Caco-2 (cell line): ENCODE measurements at places on chromosomes 3 and 15.
A peak's percentile ranks its signal among the peaks of the same experiment; 100 is the strongest.

- DNase-seq: no peak
Observed at GRCh38 chr15:64162478-64162868, 349 bp downstream of the PPIB start.

- DNase-seq: no peak
Observed at GRCh38 chr3:10530241-10530640, 24.9 kb upstream of the ATP2B2 start.

GRCh38 chr3:32562640-32563039 lies 8.0 kb downstream of the DYNC1LI1 start:
- no peak for DNase-seq

- no peak for DNase-seq
Observed at GRCh38 chr3:53083521-53083920, 37.6 kb upstream of the SFMBT1 start.

- DNase-seq: peak; percentile 18
Observed at GRCh38 chr3:126131881-126132750, 48.2 kb upstream of the SLC41A3 start.

DNA sequence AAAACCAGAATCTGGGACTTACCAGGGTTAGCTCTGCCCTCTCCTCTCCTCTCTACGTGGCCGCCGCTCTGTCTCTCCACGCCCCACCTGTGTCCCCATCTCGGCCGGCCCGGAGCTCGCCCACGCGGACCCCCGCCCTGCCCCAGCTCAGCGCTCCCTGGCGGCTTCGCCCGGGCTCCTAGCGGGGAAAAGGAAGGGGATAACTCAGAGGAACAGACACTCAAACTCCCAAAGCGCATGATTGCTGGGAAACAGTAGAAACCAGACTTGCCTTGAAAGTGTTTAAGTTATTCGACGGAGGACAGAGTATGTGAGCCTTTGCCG lies 5.4 kb downstream of the ISL2 start:
- DNase-seq: no peak

- no peak for DNase-seq
Observed at GRCh38 chr3:73031573-73032103, 29.8 kb upstream of the EBLN2 start.

GRCh38 chr3:151367448-151367847 lies 17.1 kb downstream of the P2RY12 start:
- DNase-seq: no peak

DNA sequence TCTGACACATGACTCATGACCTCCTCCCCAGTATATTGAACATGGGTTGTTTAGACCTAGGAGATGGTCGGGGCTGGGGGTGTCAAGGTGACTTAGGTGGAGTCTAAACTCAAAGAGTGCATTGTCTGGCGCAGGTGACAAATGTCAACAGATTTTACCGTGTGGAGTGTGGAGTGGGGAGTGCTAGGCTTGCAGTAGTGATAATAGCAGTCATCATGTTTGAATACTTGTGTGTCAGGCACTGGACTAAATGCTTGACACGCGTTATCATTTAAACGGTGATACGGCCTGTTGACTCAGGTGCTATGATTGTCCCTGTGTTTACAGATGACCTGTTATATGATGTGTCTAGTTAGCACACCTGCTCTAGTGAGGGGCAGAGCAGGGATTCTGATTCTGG lies 30.8 kb downstream of the MUC20 start:
- DNase-seq: peak; percentile 47

DNA sequence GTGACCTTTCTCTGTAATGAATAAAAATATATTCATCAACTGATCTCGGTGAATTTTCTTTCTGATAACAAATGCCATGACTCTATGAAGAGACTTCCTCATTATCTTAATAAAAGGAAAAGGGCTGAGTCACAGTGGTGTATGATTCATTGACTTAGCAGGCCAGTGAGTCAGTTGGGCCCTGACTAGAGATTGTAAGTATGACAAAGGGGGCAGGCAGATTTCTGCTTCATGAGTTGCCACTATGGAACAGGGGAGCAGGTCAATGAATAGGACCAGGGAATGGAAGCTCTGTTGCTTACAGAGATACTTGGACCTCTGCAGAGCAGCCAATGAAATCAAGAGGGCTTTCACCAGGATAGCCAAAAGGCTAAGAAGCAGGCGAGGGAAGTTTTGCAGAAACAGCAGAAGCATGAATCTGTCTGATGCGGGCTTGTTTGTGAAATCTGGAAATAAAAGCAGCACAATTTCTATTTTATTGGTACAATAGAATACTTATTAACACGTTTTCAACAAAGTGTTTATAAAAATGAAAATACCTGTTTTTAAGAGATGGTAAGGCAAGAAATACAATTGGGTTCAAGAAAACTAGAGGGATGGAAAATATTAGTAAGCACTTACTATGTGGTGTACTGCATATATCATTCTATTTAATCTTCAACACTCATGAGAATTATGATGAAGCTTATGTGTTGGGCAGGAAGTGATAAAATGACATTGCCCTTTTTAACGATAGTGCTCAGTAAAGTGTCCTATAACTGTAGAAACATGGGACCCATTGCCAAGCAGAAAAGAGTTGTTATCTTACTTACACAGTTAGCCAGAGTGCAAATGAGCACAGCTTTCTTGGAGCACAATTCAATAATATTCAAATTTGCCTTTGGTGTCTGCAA lies 169.8 kb upstream of the MYRIP start:
- no peak for DNase-seq

GRCh38 chr3:159879598-159879997 lies 109.0 kb upstream of the IL12A start:
- DNase-seq: no peak

DNA sequence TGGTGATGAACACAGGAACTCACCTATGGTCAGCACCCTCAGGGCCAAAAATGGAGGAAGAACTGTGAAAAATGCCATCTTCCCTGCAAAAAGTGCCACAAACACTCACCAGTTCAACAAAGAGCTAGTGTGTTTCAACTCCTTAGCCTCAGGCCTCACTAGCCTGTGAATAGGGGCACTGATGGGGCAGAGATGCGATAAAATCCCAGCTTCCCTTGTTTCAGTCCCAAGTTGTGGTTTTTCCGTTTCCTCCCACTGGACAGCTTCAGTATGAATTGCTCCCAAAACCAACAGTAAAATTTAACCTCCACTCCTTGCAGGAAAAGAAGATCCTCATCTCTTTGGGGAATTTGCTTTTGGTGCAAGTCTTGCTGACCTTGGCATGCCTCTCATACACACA lies 117.4 kb upstream of the ADAMTS9 start:
- no peak for DNase-seq
